ENCODE measurements at places on chromosomes 2 and 18.

DNA sequence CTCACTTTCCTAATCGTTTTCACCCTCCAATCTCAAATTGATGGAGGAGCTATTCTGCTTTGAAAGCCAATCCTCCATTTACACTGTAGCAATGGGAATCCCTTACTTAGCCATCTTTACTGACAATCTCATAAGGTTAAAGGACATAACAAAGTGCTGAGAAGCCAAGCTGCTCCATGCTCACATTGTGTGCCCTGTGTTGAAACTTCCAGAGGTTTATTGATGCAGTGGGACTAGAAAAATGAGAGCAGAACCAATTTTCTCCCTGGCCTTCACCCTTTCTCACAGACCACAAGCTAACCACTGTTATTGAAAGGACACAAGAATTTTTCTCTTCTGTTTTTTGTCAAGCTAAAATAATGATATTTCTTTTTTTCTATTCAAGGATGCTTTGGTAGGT lies 63.8 kb downstream of the CSRNP3 start:
- no peak for DNase-seq

GRCh38 chr18:47737956-47738355 lies 192.5 kb downstream of the SMAD2 start:
- no peak for DNase-seq

DNA sequence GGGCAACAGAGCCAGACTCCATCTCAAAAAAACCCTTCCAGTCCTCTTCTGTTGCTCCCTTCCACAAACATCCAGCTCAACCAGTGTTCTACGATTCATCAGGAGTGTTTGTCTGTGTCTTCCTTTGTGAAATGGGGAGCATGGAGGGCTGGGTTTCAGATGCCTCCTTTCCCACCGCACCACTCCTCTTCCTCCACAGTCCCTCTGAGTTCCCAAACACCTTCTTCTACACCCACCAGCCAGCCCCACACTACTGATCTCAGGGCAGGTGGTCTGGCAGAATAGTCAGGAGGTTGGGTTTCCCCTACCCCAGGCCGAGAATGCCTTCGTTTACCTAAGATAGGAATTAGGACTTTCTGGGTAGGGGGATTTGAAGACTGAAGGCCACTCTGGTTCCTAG lies 36.9 kb downstream of the NGEF start:
- DNase-seq: no peak

GRCh38 chr2:18123577-18123976 lies 245.1 kb downstream of the KCNS3 start:
- DNase-seq: no peak

DNA sequence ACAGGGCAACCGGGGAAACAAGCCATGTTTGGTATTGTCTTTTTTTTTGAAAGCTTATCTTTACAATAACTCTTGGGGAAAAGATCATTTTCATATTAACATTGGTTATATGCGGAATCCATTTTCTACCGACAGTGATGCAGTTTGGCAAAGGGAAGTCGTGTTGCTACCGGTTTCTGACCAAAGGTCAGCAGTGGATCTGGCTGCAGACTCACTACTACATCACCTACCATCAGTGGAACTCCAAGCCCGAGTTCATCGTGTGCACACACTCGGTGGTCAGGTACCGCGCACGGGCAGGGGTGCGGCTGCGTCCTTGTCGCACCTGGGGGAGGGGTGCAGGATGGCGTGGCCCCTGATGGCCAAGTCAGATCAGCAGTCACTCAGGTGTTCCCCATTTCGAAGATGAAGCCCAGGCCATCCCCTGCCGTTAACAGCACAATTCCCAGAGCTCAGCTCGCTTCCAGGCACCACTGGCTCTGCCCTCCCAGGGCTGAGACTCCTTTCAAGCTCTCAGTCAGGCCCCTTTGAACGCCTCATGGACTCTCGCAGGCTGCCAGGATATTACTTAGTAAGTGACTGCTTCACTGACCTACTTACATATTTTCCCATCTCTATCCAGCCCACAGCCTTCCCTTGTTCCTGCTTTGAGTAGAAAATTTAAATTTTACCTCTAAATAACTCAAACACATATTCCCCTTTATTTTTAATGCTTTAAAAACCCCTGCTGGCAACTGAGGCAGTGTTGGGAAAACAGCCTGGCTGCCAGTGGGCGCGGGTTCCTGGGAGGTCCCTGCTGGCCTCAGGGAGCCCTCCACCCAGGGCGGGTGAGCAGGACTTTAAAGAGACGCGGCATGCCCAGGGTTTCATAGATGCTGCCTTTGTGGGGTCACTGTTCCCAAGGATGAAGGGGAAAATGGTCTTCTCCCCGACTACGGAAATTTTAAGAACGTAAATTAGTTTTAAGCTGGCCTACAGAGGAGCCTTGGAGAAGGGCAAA lies 33.6 kb upstream of the RPL31 start:
- no peak for DNase-seq

- no peak for DNase-seq
These were observed 90.5 kb downstream of the TMEM18 start for GRCh38 chr2:586641-587076.

DNA sequence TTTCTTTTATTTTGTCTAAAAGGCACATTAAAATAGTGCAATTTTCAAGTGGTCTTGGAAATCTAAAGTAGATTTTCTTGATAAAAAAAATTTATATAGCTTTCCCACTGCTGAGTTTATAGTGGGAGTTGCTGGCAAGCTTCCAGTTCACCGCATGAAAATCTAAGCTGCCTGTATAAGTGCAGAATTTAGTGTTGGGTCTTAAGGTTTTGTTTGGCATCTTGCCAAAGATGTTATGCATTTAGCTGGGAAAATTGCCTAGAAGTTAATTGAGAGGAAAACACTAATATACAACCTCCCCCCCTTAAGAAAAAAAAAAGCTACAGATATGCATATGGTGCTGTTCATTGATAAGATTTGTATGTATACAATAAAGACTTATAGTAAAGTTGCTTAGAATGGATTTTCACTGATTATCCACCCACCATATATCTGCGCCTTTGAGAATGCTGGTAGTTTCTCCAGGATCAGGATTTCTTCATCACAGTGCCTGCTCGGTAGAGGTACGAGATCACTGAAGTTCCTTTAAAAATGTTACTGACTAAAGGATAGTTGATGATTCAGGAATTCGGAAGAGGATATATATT lies 803.2 kb upstream of the POU3F3 start:
- DNase-seq: no peak

DNA sequence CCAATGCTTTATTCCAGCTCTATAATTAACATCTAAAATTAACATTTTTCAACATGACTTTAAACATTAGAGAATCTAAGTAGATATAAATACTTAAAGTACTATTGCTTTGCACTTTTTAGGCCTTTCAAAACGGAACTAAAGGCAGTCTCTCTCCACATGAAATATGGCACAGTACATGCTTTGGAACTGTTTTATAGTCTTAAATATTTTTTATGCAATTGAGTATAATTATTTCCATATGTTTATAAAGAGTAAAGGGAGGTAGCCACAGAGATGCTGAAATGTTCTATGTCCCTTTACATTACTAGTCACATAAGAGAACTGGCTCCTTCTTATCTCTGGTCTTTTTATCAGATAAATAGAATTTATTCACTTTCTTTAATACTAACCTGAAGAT lies 674.0 kb downstream of the PLCL1 start:
- DNase-seq: no peak

GRCh38 chr2:202608142-202608852 lies 26.5 kb upstream of the FAM117B start:
- no peak for DNase-seq

- DNase-seq: no peak
These were observed 79.3 kb downstream of the TCF4 start for GRCh38 chr18:55508651-55509050.

- no peak for DNase-seq
These were observed 47.0 kb downstream of the ZEB2 start for GRCh38 chr2:144472911-144473310.

- no peak for DNase-seq
These were observed 47.2 kb upstream of the ZNF396 start for GRCh38 chr18:35424356-35424755.

- peak; percentile 54 for DNase-seq
These were observed 219.9 kb downstream of the EXOC6B start for GRCh38 chr2:72605836-72606442.

GRCh38 chr2:191217580-191217979 lies 27.6 kb upstream of the MYO1B start:
- DNase-seq: no peak

GRCh38 chr2:105038383-105039061 lies 653 bp downstream of the MRPS9 start:
- peak; percentile 46 for DNase-seq

DNA sequence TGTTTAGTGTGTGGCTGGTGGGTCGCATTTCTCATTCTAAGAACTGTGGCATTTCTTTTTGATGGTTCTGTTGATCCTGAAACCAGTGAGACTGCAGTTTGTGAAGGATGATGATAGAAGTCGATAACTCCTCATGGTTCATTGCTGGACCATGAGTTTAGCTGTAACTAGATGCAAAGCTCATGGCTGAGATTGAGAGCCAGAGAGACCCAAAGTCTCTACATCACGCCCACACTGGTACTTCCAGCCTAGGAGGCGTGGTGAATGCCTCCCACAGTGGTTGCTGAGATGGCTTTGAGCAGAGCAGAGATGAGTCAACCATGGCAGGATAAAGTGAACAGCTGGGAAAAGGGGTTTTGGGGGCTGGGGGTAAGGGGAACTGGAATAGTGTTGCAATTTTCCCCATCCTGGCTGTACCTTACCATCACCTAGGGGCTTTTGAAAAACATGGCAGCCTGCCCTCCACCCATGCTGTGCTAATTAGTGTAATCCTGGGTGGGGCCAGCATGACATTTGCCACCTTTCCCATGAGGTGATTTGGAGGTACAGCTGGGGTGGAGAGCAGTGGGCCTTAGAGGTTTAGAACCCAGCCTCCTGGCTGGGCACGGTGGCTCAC lies 24.1 kb downstream of the INPP4A start:
- DNase-seq: no peak

- DNase-seq: no peak
These were observed 50.4 kb upstream of the CYRIA start for GRCh38 chr2:16716024-16716423.

GRCh38 chr18:77608807-77609206 lies 359.2 kb downstream of the GALR1 start:
- no peak for DNase-seq

- DNase-seq: no peak
These were observed 318.9 kb upstream of the RND3 start for GRCh38 chr2:150806336-150806735.

DNA sequence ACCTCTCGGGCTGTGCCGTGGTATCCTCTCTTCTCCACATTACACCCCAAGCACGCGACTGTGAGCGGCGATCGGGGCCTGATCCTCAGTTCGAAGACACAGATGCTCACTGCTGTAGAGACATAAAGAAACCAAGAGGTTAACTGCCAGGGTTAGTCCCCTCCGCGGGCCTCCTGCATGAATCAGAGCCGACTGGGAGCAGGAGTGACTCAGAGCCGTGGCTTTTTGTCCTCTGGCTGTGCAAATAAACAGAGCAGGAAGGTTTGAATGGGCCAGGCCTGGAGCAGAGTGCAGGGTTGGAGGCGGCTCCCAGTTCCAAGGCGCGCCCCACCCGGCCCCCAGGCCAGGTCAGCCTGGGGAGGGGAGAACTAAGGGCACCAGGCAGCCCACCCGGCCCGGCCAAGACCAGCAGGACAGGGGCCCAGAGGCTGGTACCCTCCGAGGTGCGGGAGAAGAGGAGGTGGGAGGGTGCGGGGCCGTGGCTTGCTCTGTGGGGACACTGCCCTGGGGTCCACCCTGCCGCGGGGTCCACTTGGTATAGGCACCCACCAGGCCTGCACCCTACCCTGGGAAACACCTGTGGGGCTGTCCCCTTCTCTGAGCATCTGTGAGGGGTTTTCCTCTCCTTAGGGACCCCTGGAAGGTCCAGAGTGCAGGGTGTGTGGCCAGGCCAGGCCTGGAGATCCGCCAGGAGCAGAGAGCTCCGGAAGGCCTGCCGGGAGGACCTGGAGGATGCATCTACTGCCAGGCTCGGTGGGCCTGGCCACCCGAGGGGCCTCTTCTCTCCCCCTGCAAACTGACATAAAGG lies 16.5 kb downstream of the TWIST2 start:
- DNase-seq: no peak

- DNase-seq: no peak
These were observed 816.8 kb downstream of the CPS1 start for GRCh38 chr2:211373203-211373602.

DNA sequence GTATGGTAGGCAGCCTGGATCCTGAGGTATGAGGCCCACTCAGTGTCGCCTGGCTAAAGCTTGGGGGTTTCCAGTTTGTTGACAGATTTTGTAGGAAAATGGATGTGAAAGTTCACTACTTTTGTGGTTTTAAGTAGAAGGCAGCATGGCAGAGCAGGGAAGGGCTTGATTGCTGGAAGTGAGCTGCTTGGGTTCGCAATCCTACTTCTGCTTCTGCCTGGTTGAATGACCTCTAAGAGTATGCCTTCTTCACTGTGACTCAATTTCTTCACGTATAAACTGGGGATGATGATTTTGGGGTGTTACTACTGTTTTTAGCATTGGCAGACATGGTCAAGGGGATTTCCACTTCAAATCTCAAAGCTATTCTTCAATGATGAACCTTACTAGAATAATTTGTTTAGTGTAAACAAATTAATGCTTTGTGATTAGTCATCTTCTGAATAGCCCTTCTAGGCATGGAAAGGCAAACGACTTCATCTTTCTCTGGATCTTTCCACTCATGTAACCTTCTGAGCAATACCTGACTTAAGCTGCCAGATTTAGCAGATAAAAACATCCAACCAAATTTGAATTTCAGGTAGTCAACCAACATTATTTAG lies 13.2 kb downstream of the BMP10 start:
- no peak for DNase-seq

DNA sequence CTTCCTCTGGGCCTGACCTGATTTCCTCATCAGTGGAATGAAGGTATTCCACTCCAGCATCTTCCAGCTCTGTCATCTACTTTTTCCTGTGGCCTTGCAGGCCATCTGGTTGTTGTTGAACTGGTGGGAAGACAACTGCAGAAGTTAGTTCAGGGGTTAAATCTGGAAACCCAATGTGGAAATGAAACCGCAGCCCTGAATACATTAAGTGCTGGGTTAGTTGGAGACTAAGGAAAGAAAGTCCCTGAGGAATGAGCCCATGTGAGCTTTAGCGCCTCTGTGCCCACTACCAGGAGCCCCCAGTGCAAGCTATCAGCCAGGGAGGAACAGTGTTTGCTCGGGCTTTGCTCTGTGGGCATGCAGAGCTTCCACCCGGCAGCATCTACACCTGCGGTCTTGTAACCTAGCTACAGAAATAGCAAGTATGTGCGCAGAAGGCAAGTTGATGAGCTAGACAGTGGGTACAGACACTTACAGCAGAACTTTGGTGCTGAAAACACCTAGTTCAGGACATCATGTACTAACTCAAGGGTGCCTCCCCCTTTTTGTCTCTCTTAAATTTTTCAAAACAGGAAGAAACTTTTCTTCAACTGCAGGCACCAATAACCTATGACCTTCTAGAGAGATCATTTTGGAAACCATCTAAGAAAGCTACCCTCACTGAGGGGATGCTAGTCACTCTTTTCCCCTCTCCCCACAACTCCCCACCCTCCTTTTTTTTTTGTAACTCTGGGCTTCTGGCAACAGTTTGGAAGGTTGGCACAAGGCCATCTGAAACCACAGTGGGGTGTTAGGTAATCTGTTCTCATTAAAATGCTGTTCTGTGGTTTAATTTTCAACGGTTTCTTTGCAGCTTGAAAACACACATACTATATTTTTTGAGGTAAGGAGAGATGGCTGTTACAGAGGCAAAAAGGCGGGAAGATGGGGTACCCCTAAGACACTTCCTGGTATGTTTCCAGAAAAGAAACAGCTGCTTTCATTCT lies 18.3 kb upstream of the CXCR4 start:
- DNase-seq: no peak

- DNase-seq: no peak
These were observed 431.5 kb downstream of the DCDC2C start for GRCh38 chr2:4134551-4135550.

- no peak for DNase-seq
These were observed 313.2 kb downstream of the RND3 start for GRCh38 chr2:150174056-150174805.

- DNase-seq: no peak
These were observed 374.6 kb upstream of the LRATD1 start for GRCh38 chr2:14257801-14258507.
